Activated B cell treated with CpG ODN at 0.5 μM for 24 hours (primary cell): ENCODE measurements at places on chromosomes 4 and X.

DNA sequence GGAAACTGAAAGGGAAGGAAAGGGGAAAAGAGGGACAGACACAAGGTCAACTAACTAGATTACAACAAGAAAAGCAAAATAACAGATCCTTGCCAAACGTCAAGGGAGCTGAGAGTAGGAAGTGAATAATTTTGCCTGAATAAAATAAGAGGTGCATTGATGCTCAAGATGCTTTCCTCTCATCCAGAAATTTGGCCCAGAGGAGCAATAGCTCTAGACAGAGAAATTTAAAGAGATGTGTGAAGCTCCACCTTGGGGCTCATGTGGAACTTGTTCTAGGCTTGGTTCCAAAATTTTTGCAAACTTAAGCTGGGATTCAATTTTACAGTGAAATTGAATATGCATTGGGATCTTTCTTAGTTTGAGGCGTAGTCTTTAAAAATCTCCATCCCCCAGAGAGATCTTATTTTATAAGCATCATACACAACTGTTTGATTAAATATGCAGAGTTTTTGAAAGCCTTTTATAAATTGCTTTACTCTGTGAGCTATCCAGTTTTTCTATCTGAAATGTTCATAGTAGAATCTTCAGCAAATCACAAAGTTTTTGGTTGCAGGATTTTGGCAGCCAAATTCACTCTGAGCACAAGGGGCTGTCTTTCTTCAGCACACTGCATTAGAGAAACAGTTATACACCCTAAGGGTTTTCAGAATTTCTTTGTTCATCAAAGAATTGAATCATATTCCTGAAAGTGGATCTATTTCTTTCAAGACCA lies 1159.5 kb downstream of the ADGRL3 start:
- no peak for DNase-seq

- no peak for DNase-seq
Observed at GRCh38 chrX:117985241-117985640, 131.4 kb downstream of the KLHL13 start.

DNA sequence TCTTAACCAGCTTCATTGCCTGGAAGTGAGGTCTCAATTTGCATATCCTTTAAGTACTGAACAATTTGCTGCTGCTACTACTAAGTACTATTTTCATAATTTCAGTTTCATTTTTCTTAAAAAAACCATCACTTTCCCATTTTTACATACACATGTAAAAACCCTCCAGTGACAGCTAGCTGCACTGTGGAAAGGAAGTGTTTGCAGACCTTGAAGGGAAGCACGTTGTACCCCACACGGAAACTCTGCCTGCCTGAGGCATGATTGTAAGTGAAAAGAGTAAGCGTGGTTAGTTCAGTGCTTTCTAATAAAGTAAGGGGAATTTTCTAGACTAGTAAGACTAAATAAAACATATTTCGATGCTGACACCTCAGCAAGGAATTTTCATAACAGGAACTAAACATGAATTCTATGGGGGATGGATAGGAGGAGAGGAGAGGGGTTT lies 103.6 kb downstream of the RAPGEF2 start:
- DNase-seq: no peak

- DNase-seq: no peak
Observed at GRCh38 chr4:90537491-90537890, 410.3 kb downstream of the CCSER1 start.

DNA sequence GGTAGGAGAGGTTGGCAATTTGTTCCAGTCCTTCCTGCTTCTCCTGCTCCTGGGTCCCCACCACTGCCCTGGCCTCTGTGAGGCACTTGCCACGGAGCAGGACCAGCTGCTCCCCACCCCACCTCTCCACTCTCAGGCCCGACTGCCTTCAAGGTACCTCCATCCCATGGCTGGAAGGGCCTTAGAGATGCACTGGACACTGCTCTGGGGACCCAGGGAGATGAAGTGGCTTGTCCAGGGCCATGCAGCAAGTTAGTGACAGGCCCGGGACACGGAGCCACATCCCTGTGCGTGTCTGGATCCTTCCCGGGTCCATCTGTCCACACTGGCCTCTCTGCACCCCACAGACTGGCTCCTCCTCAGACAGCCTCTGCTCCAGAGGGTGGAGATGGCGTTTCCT lies 105.3 kb downstream of the CPZ start:
- DNase-seq: no peak
